ENCODE measurements at places on chromosomes 12 and 14.

DNA sequence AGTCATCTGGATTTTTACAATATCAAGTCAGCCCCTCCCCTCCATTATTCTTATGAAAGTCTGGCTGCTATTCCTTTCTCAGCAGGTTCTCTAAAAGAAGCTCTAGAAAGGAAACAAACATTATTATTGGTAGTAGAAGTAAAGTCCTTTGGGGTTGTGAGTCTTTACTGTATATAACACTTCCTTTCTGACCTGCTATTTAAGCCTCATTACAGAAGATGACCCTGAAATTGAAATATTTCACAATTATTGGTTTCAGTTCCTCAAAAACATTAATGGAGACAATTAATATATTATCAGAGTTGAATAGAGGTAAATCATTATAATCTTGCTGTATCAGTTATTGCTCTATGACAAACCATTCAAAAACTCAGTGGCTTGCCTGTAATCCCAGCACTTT lies 19.3 kb downstream of the PLEKHA5 start:
- DNase-seq, result no peak

GRCh38 chr12:128361400-128361995 lies 94.5 kb downstream of the TMEM132C start:
- DNase-seq, result no peak

- peak; percentile 20 for DNase-seq
Observed at GRCh38 chr12:95763809-95764253, 26.7 kb downstream of the NTN4 start.

DNA sequence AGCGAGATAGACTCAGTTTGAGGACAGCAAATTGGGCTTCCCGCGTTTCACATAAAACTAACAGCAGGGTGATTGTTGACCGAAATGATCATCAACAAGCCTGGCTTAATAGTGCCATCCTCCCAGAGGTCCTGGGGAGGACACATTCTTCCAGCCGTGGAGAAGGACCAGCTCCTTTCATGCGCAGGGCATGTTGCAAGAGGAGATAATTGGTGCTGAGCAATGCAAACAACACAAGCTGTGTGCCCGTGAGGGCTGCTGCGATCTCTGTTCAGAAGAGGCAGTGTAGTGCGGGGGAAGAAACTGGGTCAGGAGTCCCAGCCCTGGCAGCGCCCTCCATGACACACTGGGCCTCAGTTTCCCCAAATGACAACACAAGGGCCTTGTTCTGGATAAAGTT lies 54.3 kb downstream of the CCDC85C start:
- no peak for DNase-seq

DNA sequence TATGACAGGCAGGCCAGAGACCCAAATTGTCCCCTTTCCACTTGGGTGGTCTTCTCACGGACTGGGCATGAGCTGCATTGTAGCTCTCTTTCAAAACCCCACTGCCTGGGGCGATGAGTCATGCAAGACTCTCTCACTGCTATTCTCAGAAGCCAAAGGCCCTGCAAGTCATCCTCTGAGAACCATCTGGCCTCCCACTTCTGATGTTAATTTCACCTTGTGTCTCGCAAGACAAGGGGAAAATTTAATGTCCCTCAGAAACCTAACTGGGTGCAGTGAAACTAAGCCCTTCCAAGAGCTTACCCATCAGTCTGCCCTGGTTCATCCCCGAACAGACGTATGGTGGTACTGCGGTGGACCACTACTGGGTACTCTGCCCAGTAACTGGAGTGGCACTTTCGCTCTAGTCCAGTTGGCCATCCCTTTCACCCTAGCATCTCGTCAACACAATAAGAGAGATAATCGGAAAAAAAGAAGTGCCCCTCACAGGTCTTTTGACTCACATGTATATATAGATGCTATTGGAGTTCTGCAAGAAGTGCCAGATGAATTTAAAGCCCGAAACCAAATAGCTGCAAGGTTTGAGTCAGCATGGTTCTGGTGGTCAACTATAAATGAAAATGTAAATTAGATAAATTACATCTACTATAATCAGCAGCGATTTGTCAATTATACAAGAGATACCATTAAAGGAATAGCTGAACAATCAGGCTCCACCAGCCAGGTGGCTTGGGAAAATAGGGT lies 31.3 kb upstream of the LALBA start:
- no peak for DNase-seq

DNA sequence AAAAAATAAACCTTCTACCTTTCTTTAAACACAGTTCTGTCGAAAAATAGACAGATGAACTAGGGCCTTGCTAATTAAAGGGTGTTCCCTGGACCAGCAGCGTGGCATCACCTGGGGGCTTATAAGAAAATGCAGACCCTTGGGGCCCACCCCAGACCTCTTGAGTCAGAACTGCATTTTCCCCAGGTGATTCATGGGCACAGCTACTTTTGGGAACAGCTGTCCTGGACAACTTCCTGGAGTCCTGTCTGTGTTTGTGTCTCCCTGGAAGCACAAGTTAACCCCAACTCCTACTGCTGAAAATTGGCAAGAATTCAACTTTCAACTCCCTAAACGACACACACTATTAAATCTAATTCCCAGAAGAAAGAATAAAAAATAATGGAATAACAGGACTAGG lies 17.8 kb downstream of the FBLN5 start:
- no peak for DNase-seq

GRCh38 chr14:32354716-32355115 lies 25.6 kb downstream of the AKAP6 start:
- DNase-seq, result no peak

GRCh38 chr12:3698218-3698974 lies 54.5 kb downstream of the CRACR2A start:
- DNase-seq, result no peak

GRCh38 chr14:77923131-77923936 lies 123.4 kb downstream of the ADCK1 start:
- no peak for DNase-seq

DNA sequence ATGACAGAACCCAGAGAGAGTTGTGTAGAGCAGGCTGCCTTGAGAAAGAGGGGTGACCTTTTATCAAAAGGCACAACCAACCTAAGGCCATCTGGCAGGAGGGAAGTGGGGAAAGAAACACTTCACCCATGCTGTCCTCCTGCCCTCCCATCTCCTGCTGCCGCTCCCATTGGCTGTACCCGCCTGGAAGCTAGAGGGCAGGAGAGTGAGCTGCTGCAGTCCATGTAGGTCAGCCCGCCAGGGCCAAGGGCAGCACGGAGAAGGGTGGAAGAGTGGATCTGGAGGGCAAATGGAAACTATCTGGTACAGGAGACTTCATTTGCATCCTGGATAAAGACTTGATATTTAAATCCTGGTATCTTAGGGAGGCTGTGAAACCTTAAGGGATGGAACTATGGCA lies 11.5 kb upstream of the CABP1 start:
- no peak for DNase-seq

- no peak for DNase-seq
Observed at GRCh38 chr12:108337235-108338223, 1.6 kb downstream of the CMKLR1 start.

- DNase-seq, result no peak
Observed at GRCh38 chr12:64699504-64700115, 59.6 kb downstream of the GNS start.

GRCh38 chr14:20631880-20632389 lies 9.6 kb downstream of the OR6S1 start:
- no peak for DNase-seq

DNA sequence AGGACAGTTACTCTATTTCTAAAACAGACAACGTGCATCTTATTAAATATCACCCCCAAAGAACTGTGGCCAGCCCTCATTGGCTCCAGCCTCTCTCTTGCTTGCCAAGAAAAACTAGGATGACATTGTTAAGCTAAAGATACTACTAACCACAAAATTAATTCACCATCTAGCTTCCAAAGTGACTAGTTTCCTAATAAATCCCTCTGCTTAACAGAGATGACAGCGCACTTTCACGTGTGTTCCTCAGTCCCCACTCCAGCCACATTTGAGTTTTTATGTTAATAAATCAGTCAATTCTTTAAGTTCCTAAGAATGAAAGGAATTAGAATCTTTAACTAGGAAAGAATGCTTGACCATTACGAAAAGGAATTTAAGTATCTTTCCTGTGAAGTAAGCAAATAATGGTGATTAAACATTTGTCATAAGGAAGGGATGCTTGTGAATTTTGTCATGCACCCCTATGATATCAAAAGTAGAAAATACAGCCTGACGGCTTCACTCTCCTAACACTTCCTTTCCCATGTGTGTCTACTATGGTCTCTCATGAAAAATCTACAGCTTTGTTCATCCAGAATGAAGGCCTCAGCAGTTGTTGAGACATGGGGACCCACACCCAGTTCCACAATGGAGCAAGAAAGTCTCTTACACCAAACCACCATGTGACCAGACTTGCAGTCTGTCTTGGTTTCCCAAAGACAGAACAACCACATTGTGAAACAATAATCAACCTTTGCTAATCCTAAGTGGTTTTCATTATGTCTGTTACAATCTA lies 8.1 kb downstream of the CORO1C start:
- DNase-seq, result no peak

DNA sequence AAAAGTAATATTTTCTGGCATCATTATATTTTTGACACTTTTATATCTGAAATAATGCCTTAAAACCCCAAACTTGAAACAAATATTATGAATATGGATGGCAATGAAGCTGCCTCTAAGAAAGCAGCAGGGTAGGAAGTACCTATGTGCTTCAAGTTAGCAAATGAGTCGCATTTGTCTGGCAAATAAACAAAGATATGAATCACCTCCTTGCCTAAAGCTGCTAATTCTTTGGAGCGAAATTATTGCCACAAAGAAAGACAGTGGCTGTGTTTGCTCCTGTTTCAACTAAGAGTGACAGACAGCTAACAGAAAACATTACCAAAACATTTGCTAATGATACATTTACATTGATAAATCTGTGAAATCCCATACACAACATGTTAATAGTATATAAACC lies 854.9 kb downstream of the RPS29 start:
- DNase-seq, result no peak

DNA sequence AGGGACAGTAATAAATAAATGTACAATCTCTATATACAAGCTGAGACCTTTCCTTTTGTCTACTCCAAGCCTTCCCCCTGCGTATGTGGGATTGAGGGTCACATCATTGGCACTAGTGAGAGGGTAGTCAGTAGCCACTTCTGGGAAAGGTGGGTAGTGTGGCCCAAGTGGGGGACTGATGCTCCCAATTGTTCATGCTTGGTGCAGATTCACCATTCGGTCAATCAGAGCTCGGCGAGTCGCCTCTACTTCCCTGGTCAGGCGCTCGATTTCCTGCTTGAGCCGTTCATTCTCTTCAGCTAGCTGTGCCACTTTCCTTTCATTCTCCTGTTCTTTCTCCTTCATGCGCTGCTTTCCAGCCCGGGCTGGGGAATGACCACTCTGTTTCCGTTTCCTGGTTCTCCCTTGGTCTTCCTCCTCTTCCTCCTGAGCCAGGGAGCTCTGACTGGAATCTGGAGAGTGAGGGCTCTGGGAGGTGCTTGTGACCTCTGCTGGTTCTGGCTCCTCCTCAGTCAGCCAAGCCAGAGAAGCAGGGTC lies 3.6 kb downstream of the DDIT3 start:
- no peak for DNase-seq

DNA sequence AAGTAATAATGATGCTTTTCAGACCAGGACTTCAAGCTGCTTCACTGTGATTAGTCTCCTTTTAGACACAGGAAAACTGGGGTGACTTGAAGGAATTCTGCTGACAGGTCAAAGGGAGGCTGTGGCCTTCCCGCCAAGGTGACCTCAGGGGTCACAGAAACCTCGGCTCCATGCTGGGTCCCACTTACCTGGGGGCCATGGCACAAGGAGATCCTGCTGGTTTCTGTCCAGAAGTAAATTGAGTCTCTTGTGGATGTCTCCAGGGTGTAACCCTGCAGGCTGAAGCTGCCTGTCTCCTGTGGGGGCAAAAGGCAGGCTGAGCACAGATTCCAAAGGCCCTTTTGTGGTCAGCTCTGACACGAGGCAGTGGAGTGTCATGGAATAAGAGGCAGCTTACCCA lies 138.7 kb upstream of the MED13L start:
- no peak for DNase-seq

DNA sequence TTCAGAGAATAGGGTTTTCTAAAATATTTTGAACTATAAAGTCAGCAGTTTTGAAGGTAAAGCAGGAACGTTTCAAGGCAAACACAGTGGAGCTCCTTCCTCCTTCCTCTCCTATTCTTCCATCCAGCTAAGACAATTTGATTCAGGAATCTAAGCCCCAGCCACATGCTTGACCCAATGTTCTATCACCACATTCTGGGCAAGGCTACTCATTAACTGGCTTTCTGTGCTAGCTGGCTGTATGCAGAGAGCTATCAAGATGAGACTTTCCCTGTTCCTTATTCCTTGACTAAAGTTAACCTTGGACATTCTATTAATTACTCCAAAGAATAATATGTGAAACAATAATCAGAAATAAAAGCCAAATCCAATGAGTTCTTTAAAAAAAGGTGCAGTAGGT lies 266.9 kb downstream of the NOVA1 start:
- no peak for DNase-seq

- DNase-seq, result no peak
Observed at GRCh38 chr12:30880061-30880460, 46.5 kb upstream of the TSPAN11 start.

DNA sequence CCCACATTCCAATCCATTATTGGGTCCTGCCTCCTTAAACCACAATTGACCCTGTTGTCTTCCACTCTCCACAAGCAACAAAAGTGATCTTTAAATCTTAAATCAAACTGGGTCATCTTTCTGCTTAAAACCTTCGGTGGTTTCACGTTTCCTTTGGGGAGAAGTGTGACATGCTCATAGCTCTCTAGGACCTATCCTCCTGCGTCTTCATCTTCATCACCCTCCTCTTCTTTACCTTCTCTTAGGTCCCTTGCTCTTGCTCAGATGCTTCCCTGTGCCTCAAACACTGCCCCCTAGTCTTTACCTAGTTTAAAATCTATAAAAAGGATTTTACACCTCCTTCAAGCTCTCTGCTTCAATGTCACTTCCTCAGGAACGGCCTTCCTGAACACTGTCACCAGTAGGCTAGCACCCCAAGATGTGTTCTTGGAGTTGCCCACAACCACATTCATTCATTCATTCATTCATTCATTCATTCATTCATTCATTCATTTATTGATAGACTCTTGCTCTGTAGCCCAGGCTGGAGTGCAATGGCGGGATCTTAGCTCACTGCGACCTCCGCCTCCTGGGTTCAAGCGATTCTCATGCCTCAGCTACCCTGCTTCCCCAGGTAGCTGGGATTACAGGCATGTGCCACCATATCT lies 46.8 kb downstream of the GALNT4 start:
- DNase-seq, result no peak

- DNase-seq, result no peak
Observed at GRCh38 chr14:73339206-73339605, 101.9 kb downstream of the PAPLN start.

DNA sequence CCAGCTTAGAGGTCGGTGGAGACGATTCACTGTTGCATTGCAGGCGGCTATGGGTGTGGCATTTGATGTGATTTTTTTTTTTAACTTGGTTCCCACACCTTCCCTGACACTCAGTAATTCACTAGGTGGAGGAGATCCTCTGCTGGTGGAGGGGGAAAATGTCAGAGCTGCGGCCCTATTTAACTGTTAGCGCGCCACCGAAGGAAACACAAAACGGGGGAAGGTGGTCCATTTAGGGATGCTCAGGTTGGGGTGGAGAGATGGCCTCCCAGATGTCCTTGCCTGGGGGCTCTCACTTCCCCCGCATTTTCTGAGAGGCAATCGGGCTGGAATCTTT lies 4.3 kb upstream of the HOXC12 start:
- DNase-seq, result no peak

Measured in NCI-H446 treated with DMSO at 0.1 percent for 48 hours (cell line).